Hair follicular keratinocyte (primary cell): ENCODE measurements at places on chromosomes 3 and 15. TPM values are rescaled to one million over a fixed set of nuclear protein-coding genes. Genes with fewer than 3 reads are reported as not detected.

ACVR2B gene
- total RNA-seq, result 1.1 and 3.2 TPM in 2 replicates

P3H2 gene
- total RNA-seq, result 56.6 and 76.2 TPM in 2 replicates

P2RY12 gene
- total RNA-seq, result not detected in 2 replicates

CIAO2A gene
- 75.5 and 84.4 TPM in 2 replicates for total RNA-seq

CPNE9 gene
- not detected in 2 replicates for total RNA-seq

TM6SF1 gene
- 0.15 and 1.2 TPM in 2 replicates for total RNA-seq

FGF12 gene
- 0.31 and 0.61 TPM in 2 replicates for total RNA-seq

AMIGO3 gene
- not detected in 2 replicates for total RNA-seq

RTP4 gene
- 0.47 TPM in 1 of 2 replicates, not detected in the other for total RNA-seq

GATA2 gene
- total RNA-seq, result not detected in 2 replicates

NANOGP8 gene
- not detected in 2 replicates for total RNA-seq

LRRK1 gene
- 7.7 and 8.0 TPM in 2 replicates for total RNA-seq

CYP1A1 gene
- total RNA-seq, result 1.0 and 1.9 TPM in 2 replicates

GUCA1C gene
- total RNA-seq, result not detected in 2 replicates

A4GNT gene
- total RNA-seq, result not detected in 2 replicates

LRRC49 gene
- 6.7 and 13.7 TPM in 2 replicates for total RNA-seq

ROPN1 gene
- not detected in 2 replicates for total RNA-seq

GP9 gene
- not detected in 2 replicates for total RNA-seq

UBAP1L gene
- total RNA-seq, result 0.38 and 0.47 TPM in 2 replicates

ATP2B2 gene
- not detected in 2 replicates for total RNA-seq

PSTPIP1 gene
- 4.6 and 11.1 TPM in 2 replicates for total RNA-seq

DLL4 gene
- 0.08 TPM in 1 of 2 replicates, not detected in the other for total RNA-seq

NSUN3 gene
- total RNA-seq, result 4.3 and 4.9 TPM in 2 replicates

C2CD4A gene
- total RNA-seq, result not detected in 2 replicates

BCL2A1 gene
- 0.38 and 1.0 TPM in 2 replicates for total RNA-seq

GOLGA8S gene
- not detected in 2 replicates for total RNA-seq

TEX55 gene
- not detected in 2 replicates for total RNA-seq

TRPM7 gene
- 14.4 and 22.2 TPM in 2 replicates for total RNA-seq

C3orf85 gene
- total RNA-seq, result not detected in 2 replicates

TGM4 gene
- 0.08 and 0.16 TPM in 2 replicates for total RNA-seq

GNAT1 gene
- not detected in 2 replicates for total RNA-seq

SLC24A5 gene
- not detected in 2 replicates for total RNA-seq

SEMA3G gene
- total RNA-seq, result 0.46 TPM in 1 of 2 replicates, not detected in the other

KATNBL1 gene
- total RNA-seq, result 35.7 and 57.3 TPM in 2 replicates

MRPS22 gene
- total RNA-seq, result 64.3 and 78.2 TPM in 2 replicates

SAMMSON gene
- not detected in 2 replicates for total RNA-seq
